ENCODE measurements at places on chromosomes 6 and 20.

GRCh38 chr20:19947611-19948264 is 69.4 kb upstream of the NAA20 start:
- DNase-seq = no peak

DNA sequence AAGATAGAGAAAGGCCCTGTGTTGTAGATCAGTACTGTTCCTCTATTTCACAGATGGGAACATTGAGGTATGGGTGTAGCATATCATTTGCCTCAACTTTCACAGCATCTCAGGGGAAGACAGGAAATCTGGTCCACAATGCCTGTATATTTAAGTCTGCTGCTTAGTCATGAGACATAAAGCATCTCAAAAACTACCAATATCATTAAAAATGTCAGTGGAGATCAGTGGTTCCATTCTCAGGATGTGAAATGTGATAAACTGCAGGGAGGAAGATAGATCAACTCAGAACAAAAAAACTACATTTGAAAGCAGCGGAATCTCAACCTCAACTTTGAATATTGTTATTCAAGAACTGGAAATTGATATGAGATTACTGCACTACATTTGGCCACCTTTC is 192.9 kb upstream of the PREP start:
- no peak for DNase-seq

DNA sequence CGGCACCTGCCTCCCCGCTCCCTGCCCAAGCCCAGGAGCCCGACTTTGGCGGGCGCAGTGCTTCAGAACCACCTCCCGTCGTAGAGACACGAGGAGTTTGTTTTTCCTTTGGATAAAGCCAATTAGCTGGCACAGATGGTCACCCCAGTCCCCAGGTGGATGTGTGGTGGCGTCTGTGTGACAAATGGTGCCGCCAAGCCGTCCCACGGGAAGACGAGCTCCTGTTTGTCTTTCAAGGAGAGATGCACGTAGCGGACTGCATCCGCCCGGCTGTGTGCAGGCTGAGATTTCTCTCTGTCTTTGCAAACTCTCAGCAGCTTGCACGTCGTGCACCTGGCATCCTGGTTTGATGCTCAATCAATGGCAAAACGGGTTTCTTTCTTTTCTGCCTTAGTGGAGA is 16.1 kb upstream of the MRGBP start:
- no peak for DNase-seq

DNA sequence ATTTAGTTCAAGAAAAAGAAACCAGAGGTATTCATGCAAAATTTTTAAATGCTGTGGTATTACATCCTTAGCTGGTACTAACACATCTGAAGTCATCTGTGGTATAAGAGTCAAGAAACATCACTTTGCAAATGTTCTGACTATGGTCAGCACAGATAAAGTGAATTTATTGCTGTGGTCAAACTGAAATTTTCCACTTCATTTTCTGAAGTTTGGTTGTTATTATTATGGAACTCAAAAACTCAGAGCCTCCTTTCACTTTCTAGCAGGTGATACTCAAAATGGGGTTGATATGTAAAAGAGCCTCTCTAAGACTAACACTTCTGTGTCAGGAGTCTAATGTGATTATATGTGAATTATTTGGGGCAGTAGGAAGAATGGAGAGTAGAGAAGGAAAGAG is 257.8 kb downstream of the RNGTT start:
- DNase-seq = no peak

DNA sequence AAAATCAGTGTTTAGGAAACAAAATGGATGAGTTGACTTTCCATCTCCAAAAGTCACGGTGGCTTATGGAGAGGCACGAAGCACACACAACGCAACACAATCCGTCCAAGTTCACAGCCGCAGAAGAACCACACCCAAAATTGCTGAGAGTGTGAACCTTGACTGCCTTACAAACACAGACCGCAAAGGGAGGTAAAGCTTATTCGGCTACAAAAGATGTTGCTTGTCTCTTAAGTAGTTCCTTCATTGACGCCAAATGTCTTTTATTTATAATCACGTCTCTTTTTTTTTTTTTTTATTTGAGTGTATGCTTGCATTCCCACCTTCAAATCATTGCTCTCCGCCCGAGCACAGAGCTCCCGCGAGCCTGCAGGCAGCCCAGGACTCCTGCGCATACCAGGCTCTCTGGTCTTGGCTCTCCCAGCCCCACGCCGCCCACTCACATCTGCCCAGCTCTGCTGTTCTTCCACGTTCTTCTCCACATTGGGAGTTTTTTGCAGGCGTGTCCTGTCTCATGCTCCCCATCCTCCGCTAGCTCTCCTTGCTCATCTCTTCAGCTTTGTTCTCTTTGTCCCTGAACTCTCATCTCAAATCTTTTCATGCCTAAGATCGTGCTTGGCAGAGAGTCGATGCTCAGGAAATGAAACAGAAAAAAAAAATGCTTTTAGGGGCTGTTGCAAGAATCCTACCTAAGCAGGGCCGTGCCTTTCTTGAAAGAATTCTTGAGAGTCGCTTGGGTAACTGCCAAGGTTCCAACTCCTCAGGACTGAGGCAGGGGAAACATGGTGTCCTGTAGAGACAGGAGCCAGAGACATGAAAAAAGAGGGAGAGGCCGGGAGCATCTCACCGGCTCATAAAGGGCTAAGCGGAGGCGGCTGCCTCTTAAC is 25.8 kb downstream of the LY86 start:
- DNase-seq = no peak

GRCh38 chr6:108383981-108384380 is 89.1 kb downstream of the AFG1L start:
- no peak for DNase-seq

DNA sequence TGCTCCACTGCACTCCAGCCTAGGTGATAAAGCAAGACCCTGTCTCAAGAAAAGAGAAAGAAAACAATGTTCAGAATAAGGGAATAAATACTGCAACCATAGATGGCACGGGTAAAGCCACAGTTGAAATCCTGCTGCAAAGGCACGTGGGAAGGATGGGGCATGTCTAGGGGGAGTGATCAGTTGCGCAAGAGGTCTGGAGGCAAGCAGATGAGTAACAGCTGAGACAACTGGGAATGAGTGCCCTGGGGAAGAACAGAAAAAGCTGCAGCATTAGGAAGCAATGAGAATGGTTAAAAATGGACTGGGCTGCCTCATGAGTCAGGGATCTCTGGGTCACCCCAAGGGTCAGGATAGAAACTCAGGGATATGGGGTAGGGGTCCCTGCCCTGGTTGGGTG is 96.3 kb downstream of the GMPR start:
- no peak for DNase-seq

DNA sequence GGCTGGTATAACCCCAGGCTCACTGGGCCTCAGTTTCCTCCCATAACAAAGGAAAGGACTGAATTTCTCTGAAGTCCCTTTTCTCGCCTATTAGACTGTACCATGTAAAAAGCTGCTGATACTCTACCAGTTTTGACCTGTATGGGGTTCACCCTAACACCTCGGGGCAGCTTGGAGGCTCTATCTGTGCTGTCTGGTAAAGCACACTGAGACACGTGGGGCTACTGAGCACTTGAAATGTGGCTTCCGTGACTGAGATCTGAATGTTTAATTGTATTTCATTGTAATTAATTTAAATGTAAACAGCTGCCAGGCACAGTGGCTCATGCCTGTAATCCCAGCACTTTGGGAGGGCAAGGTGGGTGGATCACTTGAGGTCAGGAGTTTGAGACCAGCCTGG is 24.0 kb downstream of the BMP7 start:
- DNase-seq = no peak

DNA sequence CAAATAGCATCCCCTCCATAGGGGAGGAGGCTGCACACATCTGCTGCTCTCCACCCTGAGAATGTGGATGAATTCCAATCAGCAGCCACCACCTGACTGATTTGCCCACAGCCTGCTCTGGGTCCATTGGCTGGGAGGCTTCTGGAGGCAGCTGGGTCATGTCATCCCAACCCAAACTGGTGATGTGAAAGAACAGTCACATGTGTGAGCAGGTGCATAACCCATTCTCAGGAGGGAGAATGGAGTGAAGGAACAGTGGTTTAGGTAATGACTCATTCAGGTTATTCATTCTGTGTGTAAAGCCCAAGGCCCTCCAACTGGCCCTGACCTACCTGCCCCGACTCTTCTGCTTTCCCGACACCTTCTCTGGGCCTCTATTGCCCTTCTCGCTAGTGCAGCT is 90.9 kb upstream of the GCM1 start:
- no peak for DNase-seq

DNA sequence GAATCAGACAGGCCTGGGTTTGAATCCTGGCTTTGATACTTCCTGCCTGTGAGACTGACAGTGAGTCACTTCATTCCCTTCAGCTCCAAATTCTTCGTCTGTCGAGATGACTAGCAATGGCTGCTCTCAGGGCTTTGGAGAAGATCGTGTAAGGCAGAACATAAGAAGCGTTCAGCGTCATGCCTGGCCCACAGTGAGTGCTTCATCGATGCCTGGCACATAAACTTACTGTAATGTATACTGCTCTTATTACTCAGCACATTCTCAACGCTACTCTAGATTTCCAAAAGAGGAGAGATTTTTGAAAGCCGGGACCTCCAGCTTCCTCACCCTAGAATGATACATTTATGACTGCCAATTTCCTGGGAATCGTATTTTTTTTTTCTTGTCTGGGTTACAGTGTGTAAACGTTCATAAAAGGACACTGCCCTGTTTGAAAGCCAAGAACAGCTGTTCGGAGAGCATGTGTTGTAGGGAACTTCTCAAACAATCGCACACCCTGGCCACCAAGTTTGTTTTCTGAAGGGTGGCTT is 16.2 kb upstream of the BCAS1 start:
- no peak for DNase-seq

DNA sequence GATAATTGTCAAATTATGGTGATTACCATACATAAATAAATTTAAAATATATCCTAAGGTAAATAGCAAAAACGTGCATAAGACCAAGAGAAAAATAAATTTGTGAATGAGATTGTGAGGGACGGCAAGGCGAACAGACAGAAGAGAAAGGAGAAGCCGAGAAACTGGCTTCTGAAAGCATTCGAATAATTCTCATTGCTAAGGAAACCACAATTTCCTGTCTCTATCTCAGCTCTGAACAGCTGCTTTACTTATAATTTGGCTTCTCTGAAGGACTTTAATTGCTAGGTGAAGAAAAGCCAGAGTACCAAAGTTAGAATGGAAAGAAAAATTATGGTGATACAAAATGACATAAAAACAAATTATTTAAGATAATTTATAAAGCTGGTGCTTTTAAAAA is 79.0 kb upstream of the RGS17 start:
- no peak for DNase-seq

DNA sequence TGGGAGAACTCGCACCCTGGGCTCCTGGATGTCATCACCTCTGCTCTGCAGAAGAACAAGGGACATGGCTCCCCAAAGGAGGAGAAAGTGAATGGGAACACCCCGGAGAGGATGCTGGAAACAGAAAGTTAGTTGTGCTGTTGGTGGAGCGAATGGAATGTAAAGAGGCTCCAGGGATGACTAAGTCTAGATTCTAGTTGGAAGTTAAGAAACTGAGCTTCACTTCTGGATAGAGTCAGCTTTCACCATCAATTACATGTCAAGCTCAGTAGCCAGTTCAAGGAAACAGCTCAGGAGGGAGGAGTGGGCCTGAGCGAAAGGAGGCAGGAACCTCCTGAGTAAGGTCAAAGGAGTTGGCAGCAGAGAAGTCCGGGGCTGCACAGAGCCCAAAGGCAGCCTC is 132.1 kb upstream of the ARID1B start:
- no peak for DNase-seq

- no peak for DNase-seq
These were observed 478 bp upstream of the MTHFD1L start for GRCh38 chr6:150865043-150865405.

DNA sequence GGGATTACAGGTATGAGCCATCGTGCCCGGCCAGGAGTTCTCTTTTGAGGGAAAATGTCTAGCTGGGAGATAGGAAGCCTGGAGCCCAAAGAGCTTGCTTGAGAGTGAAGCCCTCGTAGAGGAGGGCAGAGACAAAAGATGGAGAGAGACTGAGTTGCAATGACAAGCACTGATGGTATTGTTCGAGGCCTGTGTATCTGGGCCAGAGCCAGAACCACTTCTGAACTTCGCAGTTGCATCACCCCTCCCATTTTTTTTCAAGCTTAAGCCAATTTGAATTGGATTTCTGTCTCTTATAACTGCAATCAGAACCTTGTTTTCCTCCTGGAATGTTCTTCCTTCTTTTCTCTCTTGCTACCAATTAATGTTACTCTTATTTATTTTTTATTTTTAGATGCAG is 83.1 kb downstream of the KCNB1 start:
- DNase-seq = no peak

DNA sequence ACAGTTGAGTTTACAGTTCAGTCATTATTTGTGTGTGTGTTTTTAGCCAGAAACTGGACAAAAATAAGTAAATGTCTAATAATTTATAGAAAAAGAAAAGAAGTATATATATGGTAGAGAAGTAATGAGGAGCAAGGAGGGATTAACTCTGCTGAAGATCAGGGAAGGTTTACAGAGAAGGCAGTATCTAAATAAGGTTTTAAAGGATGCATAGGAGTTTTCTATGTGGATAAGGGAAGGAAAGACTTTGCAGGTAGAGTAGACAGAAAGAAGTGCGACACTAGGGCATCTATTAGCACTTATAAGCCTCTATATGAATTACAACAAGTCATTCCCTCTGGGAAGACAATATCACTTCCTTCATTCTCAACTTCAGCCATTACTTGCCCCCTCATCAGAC is 34.3 kb downstream of the ISM1 start:
- DNase-seq = no peak

GRCh38 chr6:90103056-90103800 is 193.4 kb downstream of the BACH2 start:
- DNase-seq = no peak

- DNase-seq = peak; percentile 6
These were observed 336.8 kb downstream of the HDGFL1 start for GRCh38 chr6:22906091-22906549.
